ENCODE measurements at places on chromosomes 3 and 15.

- no peak for DNase-seq
Measured at GRCh38 chr15:78996894-78997275, 52.0 kb upstream of the CTSH start.

- DNase-seq: no peak
Measured at GRCh38 chr15:59410391-59410896, 27.5 kb upstream of the FAM81A start.

- DNase-seq: no peak
Measured at GRCh38 chr15:37220949-37221670, 120.8 kb upstream of the MEIS2 start.

GRCh38 chr3:72158639-72159326 is 373.8 kb upstream of the PROK2 start:
- no peak for DNase-seq

- no peak for DNase-seq
Measured at GRCh38 chr15:52440414-52440813, 88.3 kb downstream of the MYO5A start.
